ENCODE measurements at places on chromosomes 7 and 10.

DNA sequence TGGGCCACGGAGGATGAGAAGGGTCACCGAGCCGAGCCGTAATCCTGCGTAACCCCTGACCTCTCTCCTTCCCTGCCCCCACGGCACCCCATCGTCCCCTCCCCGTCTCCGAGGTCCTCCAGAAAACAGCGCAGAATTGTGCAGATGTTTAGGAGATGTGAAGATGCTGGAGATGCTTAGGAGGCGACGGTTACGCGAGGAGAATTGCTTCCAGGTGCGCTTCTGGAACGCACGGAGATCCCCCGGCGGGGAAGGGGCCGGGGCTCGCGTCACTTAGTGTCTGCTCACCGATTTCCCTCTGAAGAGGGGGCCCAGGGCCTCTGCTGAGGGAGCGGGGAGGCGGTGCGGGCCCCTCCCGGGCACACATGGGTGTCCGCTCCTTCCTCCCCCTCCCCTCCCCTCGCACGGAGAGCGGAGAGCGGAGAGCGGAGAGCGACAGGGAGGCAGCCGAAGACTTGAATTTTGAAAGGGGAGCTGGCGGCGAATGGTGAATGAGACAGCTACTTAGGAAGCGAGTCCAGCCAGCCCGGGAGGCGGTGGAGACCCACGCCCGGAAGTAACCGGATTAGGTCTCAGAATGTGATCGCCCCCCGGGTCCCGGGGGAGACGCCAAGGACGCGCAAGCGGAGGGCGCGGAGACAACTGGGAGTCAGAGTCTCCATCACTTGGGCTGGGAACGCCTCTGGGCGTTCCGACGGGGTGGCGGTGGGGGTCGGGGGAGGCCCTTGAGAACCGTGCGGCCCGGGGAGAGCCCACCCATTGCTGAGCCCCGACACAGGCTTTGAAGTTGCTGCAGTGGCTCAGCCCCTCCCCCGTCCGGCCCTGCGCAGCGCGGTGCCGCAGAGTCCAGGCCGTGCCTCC, 8.7 kb upstream of the EN2 start:
- DNase-seq = no peak

DNA sequence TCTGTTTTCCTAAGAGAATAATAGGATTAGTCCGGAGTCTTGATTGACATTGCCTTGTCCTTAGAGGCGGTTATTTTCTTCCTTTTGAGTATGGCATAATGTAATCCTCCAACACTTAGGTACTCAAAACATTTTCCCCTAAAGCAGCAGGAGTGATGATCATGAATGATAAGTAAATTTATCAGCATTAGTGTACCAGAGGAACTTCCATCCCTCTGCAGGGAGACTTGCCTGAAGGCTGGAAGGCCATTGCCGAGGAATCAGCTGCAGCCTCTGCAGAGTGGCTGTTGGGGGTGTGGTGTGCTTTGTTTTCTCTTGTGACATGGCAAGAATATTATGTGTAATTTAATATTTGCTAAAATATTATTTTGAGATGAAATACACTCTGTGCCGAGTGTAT, 56.8 kb downstream of the RAB11FIP2 start:
- DNase-seq = no peak

DNA sequence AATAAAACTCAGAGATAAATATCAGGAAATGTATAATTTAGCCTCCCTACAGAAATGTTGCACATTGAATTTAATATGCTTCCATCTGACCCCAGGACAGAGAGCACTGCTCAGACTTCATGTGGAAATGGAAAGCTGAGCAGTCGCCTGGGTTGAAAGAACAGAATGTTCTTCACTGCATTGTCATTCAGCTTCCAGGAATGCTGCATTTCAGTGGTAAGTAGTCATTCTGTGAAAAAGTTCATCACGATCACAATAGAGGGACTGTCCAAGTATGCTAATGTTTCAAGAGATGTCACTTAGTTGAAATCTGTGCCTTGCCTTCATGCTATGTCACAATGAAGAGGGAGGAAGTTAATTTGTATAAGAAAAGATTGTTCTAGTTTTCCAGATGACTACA, 147.3 kb downstream of the NRCAM start:
- peak; percentile 98 for DNase-seq

- peak; percentile 75 for DNase-seq
Observed at GRCh38 chr7:19557726-19558465, 150.9 kb downstream of the POLR1F start.

- no peak for DNase-seq
Observed at GRCh38 chr7:77282897-77283296, 83.3 kb upstream of the FGL2 start.

DNA sequence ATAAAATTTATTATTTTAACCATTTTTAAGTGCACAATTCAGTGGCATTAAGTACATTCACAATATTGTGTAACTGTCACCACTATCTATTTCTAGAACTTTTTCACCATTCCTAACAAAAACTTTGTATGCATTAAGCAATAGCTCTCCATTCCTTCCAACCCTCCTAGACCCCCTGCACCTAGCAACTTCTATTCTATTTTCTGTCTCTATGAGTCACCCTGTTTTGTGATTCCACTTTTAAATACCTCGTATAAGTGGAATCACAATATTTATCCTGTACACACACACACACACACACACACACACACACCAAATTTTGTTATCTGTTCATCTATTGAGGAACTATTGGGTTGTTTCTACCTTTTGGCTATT, 89.2 kb downstream of the ARID5B start:
- no peak for DNase-seq

GRCh38 chr7:44749992-44750391, 1.3 kb downstream of the ZMIZ2 start:
- no peak for DNase-seq

DNA sequence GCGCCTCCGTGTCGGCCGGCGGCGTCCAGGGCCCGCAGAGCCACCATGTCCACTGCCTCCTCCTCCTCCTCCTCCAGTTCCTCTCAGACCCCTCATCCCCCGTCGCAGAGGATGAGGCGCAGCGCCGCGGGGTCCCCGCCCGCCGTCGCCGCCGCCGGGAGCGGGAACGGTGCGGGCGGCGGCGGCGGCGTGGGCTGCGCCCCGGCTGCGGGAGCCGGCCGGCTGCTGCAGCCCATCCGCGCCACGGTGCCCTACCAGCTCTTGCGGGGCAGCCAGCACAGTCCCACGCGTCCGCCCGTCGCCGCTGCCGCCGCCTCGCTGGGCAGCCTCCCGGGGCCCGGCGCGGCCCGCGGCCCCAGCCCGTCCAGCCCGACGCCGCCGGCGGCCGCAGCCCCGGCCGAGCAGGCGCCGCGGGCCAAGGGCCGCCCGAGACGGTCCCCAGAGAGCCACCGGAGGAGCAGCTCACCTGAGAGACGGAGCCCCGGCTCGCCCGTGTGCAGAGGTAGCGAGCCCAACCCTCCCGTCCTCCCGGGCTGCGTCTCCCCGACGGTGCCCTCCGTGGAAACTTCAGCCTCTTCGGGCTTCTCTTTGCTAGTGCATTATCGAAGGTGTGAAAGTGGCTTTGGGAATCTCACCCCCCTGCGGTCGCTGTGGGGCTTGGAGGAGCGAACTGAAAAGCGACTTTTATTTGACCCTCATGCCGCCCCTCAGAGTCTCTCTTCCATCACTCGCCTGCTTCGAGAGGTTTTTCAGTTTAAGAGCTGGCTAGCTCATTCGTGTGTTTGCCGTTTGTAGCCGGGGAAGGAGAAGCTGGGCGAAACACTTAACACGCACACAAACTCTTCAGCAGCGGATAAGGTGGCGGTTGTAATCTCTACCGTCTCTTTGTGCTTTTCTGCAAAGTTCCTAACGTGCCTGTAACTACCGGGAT, 975 bp downstream of the GLCCI1 start:
- DNase-seq = peak; percentile 56

DNA sequence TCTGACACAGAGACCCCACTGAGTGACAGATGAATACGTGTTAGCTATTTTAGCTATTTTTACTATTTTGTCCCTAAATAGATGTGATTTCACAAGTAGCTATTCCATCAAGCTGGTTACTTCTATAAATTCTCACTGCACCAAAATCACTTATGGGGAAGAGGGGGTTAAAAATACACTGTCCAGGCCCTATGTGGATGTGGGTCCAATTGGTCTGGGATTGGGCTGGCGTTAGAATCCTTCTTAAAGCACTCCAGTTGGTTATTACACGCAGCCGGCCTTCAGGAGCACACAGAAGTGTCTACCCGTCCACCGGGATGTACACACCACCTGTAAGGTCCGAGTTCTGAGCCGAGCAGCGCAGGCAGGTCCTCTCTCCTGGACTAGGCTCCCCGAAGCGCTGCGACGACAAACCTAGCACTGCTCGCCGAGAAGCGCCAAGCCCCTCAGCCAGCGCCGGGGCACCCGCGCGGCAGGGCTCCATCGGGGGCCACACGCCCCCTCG, 222.3 kb upstream of the MKLN1 start:
- DNase-seq = no peak

DNA sequence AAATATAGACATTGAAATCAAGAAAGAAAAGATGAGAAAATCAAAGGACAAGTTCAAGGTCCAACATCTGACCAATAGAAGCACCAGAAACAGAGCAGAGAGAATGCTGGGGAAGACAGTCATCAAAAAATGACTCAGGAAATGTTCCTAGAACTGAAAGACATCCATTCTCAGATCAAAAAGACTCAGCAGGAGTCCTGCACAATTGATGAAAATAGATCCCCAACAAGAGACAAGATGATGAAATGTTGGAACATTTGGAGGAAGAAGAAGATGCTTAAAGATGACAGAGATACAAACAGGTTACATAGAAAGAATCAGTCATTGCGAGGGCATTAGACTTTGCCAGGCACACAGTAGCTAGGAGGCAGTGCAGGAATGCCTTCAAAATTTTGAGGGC, 30.0 kb upstream of the EIF5AL1 start:
- DNase-seq = no peak

DNA sequence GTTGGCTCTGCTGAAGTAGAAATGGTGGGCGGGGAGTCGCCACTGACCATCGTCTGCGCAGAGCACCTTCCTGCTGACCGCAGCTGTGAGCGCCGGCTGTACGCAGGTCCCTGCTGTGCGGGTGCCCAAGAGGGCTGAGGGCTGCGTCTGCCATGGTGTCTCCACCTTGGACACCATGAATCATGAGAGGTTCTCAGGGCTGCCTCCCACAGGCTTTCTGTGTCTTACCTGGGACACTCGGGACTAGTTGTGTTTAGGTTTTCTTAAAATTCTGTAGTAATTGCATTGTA, 44.9 kb upstream of the PRKAR1B start:
- DNase-seq = no peak

DNA sequence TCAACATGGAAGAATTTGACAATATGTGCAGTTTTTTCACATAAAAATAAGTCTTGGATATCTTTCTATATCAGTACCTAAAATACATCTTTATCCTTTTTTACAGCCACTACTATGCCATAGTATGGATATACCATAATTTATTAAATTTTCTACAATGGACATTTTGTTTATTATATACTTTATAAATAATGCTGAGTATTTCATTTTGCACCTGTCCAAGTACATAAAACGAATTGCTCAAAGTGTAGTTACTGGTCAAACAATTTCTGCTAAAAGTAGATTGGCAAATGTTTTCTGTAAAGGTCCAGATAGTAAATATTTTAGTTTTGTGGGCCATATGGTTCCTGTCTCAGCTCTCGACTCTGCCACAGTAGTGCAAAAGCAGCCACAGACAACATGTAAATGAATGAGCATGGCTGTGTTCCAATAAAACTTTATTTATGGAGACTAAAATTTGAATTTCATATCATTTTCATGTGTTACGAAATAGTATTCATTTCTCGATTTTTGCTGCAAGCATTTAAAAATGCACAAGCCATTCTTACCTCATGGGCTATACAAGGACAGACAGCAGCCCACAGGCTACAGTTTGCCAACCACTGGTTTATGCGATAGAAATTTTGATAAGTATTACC, 96.9 kb upstream of the STEAP1B start:
- no peak for DNase-seq

GRCh38 chr10:85606401-85606800, 760.2 kb downstream of the GRID1 start:
- DNase-seq = no peak

- DNase-seq = no peak
Observed at GRCh38 chr7:27172315-27172774, 1.8 kb downstream of the HOXA10 start.

DNA sequence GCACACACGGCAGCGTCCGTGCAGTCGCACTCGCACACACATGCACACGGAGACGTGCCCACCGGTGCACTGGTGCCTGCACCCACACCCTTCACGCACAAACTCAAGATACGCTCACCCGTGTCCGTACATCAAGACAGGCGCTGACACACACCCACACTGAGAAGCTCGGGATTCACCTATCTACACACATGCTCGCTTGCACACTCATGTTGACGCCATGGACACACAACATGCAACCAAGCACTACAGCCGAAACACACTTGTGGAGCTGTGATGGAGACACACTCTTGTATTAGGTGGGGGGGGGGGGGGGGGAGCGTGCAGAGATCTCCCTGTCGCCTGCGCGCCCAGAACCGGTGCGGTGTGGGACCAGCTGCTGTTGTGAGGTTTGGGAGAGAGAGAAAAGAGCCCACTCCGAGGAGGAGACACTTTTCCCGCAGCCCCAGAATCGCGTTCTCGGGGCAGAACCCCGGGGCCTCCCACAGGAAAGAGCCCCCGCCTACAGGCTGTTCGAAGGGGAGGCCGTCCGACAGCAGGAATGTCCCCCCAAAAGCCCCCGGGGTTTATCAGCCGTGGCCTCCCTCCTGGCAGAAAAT, 605 bp upstream of the NFKB2 start:
- peak; percentile 25 for DNase-seq

DNA sequence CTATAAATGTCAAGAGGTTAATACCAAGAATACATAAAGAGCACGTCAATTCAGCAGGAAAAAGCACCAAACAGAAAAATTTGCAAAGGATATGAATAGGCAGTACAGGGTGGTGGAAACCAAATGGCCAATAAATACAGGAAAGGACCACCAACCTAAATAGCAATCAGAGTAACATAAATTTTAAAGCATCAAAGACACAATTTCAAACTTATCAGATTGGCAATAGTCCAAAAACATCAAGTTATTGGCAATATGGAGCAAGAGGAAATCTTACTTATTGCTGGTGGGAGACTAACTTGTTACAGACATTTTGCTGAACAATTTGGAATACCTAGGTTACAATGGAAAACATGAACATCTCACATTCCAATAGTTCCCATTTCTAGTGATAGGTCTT, 24.1 kb downstream of the SYPL1 start:
- DNase-seq = no peak

DNA sequence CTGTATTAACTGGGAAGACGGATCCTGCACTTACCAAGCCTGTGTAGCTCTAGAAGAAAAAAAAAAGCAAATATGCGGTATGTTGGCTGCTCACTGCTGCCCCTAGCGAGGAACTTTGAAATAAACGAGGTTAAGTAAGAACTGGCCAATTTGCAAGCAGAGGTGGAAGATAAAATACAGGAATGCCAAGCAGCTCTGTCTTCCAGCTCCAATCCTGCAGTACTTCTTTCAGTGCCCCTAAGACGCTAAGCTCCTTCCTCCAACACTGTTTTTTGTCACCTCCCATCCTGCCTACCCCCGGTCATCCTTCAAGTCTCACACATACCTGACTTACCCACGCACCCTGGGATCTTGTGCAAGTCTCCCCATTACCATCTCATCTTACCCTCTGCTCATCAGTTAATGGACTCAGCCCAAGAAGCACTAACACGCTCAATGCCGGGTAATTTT, 809 bp downstream of the C10orf143 start:
- peak; percentile 84 for DNase-seq

Data from LHCN-M2 (cell line).